ENCODE measurements at places on chromosomes 7 and 10. TPM values are rescaled to one million over a fixed set of nuclear protein-coding genes. Genes with fewer than 3 reads are reported as not detected.

Gene ACSL5
- 3.1 TPM for polyA plus RNA-seq

Gene BBIP1
- polyA plus RNA-seq: 20.8 TPM

Gene PCGF5
- polyA plus RNA-seq: 15.6 TPM

Gene SH3PXD2A
- polyA plus RNA-seq: 81.1 TPM

Gene LRRC18
- 0.12 TPM for polyA plus RNA-seq

Gene BTBD16
- polyA plus RNA-seq: 0.39 TPM

Gene ACTL6B
- polyA plus RNA-seq: not detected

Gene CPA4
- 1.9 TPM for polyA plus RNA-seq

Gene PAPOLB
- 0.04 TPM for polyA plus RNA-seq

Gene ODAD2
- 0.84 TPM for polyA plus RNA-seq

Gene TSPAN15
- polyA plus RNA-seq: 93.8 TPM

Gene MLXIPL
- 1.7 TPM for polyA plus RNA-seq

GRCh38 chr10:55277549-55277948 lies 476.5 kb upstream of the PCDH15 start:
- no peak for DNase-seq

GRCh38 chr7:39360038-39360437 lies 206.2 kb upstream of the YAE1 start:
- no peak for DNase-seq

DNA sequence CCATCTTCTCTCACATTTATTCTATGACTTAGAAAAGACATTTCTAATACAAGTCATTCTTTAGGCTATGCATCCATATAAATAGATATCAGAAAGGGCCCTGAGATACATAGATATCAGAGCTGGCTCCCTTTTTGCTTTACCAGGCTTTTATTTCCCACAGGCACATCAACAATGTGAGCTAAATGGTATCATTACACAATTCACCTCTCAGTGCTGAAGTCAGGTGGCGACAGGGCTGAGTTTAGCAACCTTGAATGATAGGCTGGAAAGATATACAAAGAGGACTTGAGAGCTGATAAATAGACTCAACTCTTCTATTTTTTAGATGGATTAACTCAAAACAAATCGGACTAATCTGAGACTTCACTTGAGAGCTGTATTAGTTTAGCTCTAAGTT lies 189.2 kb upstream of the COL1A2 start:
- DNase-seq: no peak

- no peak for DNase-seq
These were observed 441.8 kb downstream of the INHBA start for GRCh38 chr7:41261080-41261479.

- DNase-seq: no peak
These were observed 59.4 kb upstream of the UCN3 start for GRCh38 chr10:5305374-5305773.

- DNase-seq: no peak
These were observed 185.5 kb downstream of the SGMS1 start for GRCh38 chr10:50438049-50438936.

- DNase-seq: no peak
These were observed 197.4 kb downstream of the AHR start for GRCh38 chr7:17495655-17496394.

- no peak for DNase-seq
These were observed 39.1 kb upstream of the BET1 start for GRCh38 chr7:94043299-94043698.

DNA sequence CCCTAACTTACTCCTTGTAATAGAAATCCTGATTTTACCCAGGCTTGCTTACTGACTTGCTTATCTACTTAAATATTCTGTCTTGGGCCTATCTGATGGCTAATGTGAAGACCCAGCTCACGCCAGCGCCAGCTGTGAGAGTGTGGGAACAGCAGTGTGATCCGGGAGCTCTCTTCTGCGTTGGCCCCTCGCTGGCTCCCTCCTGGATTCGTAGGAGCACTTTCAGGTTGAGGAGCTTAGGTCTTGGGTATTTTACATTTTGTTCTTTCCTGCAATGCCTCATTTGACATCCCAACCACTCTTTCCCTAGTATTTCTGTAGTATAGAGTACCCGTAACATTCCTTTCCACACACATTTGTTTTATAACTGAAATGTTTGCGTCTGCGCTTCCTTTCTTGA lies 51.7 kb downstream of the CREM start:
- DNase-seq: no peak

- no peak for DNase-seq
These were observed 115.8 kb upstream of the FAM204A start for GRCh38 chr10:118457824-118458428.

DNA sequence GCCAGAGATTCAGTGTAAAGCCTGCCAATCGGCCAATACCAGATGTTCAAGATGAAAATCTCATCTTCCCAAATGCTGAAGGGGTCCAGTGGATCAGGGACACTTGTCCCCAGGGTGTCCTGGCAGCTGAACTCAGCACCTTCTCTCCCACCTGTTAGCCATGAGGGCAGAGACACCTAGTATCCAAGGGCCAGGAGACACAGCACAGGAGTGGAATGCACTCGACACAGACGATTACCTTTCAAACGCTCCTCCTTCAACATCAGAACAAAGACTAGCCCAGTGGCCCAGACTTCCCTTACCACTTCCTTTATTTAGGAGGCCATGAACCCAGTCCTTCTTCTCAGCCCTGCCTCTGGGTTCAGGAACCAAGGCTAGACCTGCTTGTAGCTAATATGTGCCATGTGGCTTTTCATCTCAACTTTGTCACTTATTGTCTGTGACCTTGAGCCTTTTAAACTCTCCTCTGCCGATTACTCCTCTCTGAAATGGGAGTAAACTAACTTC lies 180.3 kb upstream of the PLXNA4 start:
- DNase-seq: no peak

GRCh38 chr10:1137499-1138163 lies 81.4 kb downstream of the WDR37 start:
- DNase-seq: no peak

GRCh38 chr10:82661701-82662100 lies 786.7 kb downstream of the NRG3 start:
- DNase-seq: no peak

DNA sequence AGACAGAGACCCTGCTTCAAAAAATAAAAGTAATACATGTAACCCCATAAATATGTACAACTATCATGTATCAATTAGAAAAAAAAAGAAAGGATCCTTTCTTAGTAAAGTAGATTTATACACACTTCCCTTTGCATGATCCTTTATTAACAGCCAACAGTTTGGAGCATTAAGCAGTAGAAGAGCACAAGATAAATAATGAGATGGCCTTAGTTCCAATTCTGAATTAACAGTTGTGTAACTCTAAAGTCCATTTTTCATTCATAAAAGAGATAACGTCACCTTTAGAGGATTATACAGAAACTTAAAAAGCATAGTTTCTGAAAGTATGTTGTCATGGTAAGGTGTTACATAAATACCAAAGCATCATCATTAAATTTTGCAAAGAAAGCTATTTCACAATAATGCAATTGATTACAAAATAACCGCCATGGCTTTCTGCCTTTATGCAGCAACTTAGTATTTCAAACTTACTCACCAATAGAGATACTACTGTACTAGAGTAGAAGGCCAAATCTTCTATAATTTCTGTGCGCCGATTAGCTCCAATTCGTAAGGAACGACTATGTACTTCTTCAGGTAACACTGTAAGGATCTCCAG lies 40.3 kb downstream of the TNPO3 start:
- no peak for DNase-seq

GRCh38 chr10:125106586-125106985 lies 53.8 kb downstream of the CTBP2 start:
- DNase-seq: no peak

DNA sequence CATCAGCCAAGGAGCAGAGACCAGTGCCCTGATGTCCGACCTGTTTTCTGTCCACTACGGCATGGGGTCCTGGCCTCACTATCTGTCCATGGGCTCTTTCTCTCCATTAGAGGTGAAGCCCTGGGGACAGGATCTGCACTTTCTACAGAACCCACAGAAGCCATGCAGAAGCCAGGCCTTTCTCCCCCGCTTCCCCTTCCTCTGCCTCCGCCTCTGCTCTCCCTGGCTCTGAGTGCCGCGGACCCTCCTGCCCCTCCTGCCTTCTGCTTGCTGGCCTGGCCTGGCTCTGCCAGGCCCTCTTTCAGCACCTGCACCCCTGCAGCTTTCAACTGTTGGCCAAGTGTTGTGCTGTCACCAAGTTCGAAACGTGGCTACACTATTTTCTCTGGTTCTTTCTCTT lies 439.8 kb upstream of the ZMIZ1 start:
- no peak for DNase-seq

- DNase-seq: no peak
These were observed 77.6 kb upstream of the LEP start for GRCh38 chr7:128163473-128163872.

GRCh38 chr10:68829521-68829920 lies 2.2 kb downstream of the STOX1 start:
- no peak for DNase-seq

DNA sequence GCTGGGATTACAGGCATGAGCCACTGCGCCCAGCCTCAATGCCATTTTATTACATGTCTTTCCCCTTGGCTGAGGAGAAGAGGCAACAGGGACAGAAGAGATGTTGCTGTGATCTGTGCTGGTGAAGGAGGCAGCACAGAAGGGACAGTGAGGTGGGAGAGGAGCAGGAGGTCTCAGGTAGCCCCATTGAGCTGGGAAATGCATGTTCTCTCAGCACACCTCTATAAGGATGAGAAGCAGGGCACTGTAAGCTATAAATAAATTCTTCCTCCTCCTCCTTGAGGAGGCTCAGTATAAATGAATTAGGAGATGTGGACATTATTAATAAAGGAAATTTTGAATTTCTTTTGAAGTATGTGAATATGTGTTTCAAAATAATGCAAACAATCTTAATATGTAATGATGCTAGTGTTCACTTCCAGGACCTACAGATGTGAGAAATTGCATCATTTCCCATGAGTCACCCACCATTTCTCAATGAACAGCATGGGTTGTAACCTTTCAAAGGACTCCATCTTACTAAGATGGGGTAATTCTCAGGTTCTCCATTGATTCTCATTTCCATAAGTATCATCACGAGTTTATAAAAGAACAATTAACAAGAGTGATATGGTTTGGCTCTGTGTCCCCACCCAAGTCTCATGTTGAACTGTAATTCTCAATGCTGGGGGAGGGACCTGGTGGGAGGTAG lies 88.9 kb upstream of the ODAD2 start:
- DNase-seq: no peak

- DNase-seq: no peak
These were observed 7.9 kb downstream of the MTURN start for GRCh38 chr7:30142710-30143109.

GRCh38 chr10:32317795-32318357 lies 29.1 kb downstream of the EPC1 start:
- no peak for DNase-seq

- no peak for DNase-seq
These were observed 351.9 kb downstream of the CXCL12 start for GRCh38 chr10:44033008-44033407.

DNA sequence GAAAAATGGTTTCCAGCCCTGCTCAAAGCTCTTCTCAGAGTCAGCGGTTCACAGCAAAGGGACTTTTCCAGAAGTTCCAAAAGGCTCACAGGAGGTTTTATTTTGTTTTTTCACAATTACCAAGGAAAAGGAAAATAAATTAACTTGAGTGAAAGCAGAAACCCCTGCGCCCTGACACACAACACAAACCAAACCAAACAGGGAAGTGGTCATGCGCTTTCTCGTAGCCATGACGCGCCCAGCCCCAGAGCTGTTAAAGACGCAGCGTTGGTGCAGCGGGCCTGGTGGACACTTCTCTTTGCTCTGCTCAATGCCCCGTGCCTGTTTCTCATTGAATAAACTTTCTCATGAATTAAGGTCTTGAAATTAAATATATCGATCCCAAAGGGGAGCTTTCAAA lies 134.4 kb upstream of the LYZL2 start:
- no peak for DNase-seq

GRCh38 chr10:33398796-33399195 lies 64.3 kb upstream of the NRP1 start:
- no peak for DNase-seq

GRCh38 chr7:115478426-115478825 lies 552.1 kb downstream of the TFEC start:
- no peak for DNase-seq

DNA sequence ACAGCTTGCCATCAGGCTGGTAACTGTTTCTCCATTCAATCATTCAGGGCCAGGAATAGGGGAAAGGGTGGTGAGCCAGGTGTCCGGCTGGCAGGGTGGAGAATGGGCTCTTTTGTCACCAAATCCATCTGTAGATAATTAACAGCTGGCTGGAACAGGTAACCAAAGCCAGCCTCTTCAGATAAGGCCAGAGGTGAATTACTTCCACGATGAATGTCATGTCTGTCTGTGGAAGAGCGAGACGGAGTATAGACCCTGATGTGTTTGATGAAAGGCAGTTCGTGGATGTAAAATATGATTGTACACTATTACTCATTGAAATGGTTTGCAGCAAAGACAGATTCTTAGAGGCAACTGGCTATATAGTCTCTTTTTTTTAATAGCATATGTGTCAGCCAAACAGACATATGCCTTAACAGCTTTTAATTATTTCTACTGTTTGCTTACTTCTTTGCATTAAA lies 149.8 kb downstream of the KLF6 start:
- DNase-seq: no peak

All from hindlimb muscle (tissue), 1 donor.